Cerebellum (tissue), 4 donors: ENCODE measurements at places on chromosomes 1 and 21. TPM values are rescaled to one million over a fixed set of nuclear protein-coding genes. Genes with fewer than 3 reads are reported as not detected.

Gene SDC3
- total RNA-seq, result 79.0 TPM

Gene SPRR2A
- total RNA-seq, result not detected

- DNase-seq, result no peak
Observed at GRCh38 chr1:39729030-39729429, 9.7 kb upstream of the PPIE start.

Gene PGLYRP4
- not detected for total RNA-seq

- DNase-seq, result no peak
Observed at GRCh38 chr1:101164776-101165175, 72.0 kb upstream of the S1PR1 start.

Gene FBXO28
- total RNA-seq, result 42.8 TPM

GRCh38 chr1:26739329-26739914, 43.6 kb downstream of the ARID1A start:
- no peak for DNase-seq

DNA sequence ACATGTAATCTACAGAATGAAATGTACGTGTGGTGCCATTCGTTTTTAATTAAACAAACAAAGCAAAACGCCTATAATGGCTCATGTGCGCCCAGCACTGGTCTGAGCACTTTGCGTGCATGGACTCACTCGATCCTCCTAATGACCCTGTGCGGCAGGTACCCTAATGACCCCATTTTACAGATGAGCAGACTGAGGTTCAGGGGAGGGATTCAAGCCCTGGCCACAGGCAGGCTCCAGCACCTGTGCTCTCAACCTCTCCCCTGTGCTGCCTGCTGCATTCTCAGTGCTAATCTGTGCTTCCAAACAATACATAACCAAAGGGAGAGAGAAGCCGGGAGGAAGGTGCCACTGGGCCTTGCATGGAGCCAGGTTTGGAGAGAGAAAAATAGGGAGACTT, 124.2 kb upstream of the ZBTB40 start:
- no peak for DNase-seq
